SW 1271 (cell line): ENCODE measurements at places on chromosomes 4 and X.

DNA sequence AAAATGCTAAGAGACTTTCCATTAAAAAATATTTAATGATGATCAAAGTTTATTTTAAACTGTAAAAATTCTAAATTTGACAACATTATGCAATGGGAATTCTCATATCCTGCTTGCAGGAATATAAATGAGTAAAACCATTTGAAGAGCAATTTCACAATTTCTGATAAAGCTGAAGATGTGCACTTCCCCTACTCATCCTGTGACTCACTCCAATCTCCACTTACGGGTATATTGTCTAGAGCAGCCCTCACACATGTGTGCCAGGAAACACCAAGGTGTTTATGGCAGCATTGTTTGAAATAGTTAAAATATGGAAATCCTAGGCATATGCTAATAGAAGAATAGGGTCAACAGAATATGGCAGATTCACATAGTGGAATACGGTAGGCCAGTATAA lies 158.4 kb downstream of the PDHA2 start:
- DNase-seq = no peak

GRCh38 chrX:46461660-46462191 lies 83.5 kb downstream of the ZNF674 start:
- DNase-seq = no peak

GRCh38 chrX:15468036-15468435 lies 25.1 kb downstream of the PIR start:
- no peak for DNase-seq

- DNase-seq = no peak
These were observed 63.2 kb downstream of the PHEX start for GRCh38 chrX:22095286-22095685.

DNA sequence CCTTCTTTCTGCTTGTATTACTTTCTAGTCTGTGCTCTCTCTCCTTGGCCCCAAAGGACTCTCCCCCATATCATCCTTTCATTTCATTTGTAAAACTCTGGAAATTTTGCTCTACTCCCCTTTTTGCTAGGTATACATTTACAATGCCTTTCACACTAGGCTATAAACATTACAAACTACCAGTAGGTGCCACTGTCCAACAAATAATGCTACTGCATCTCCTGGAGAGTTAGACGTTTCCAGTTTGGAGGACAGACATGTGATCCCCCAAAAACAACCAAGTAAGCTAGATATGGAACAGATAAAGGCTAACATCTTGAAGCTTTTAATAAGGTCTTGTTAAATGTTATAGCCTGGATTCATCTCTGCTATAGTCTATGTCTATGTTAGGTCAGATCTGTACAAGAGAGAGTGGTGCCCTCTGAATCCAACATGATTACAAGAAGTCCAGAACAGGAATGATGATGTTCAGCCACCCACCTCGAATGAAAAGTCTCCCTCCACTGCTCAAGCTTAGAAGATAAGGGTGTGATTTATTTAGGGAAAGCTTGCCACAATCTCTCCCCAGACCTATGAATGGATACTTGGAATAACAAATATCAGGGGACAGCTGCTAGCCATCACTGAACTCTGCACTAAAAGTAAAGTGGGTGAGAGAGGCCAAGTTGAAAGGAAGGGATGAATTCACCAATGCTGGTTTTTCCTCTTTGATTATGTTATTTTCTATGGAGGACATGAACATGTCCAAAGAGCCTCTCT lies 14.3 kb downstream of the CBR4 start:
- DNase-seq = no peak

DNA sequence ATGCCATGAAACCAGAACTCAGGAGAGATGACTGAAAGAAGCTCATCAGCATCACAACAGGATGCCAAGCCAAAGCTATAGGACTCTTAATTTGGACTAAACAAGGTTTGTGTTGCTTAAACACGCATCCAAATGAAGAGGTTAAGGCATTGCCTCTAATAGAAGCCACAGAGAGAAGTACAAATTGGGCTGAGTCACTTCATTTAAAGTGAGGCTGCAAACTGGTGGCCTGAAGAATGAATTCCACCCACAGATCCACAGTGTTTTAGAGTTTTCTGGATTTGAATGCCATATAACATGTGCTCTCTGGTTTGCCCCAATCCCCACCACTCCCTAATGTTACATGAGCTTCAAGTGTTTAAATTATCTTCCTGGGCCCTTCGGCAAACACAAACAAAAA lies 103.5 kb downstream of the FIP1L1 start:
- DNase-seq = no peak

DNA sequence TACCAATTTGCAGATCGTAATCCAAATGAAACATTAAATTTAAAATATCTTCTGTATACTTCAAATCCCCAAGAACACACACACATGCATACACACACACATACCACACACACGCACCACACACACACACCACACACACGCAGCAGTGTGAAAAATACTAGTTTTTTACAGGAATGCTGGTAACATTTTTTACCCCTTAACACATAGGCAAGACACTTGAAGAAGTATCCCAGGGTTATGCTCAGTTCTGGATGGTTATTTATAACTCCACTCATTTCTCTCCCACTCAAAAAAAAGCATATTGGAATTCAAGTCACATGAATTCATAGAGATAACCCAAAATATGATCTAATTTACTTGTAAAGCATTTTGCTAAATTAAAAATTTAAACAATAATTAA lies 325.5 kb upstream of the SLC7A11 start:
- DNase-seq = no peak

DNA sequence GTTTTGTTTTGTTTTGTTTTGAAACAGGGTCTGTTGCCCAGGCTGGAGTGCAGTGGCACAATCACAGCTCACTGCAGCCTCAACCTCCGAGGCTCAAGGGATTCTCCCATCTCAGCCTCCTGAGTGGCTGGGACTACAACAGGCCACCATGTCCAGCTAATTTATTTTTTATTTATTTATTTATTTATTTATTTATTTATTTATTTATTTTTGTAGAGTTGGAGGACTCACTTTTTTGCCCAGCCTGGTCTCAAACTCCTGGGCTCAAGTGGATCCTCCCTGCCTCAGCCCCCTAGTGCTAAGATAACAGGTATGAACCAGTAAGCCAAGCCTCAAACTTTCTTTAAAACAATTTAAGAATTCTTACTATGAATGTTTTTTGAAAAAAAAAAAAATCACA lies 26.6 kb upstream of the PLS3 start:
- DNase-seq = no peak

GRCh38 chrX:41273638-41274037 lies 60.3 kb upstream of the DDX3X start:
- no peak for DNase-seq

- DNase-seq = no peak
These were observed 51.5 kb downstream of the SEL1L3 start for GRCh38 chr4:25811374-25811690.

GRCh38 chrX:74536832-74537371 lies 77.5 kb downstream of the RLIM start:
- DNase-seq = no peak

- no peak for DNase-seq
These were observed 26.4 kb upstream of the SCML1 start for GRCh38 chrX:17710871-17711301.

DNA sequence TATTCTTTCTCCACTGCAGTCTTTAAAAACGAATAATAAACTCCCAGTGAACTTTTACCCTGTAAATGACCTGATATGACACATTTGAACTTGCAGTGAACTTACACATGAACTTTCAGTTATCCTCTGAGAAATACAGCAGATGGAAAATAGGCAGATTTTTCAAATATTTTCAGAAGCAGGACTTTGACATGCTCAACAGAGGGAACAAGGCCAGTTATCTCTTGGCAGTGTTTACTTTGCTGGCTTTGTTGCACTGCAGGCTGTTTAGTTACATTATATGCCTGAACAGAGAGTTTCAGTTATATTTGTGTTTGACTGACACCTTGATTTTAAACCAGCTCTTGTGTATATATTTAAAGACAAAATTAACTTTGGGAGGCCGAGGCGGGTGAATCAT lies 47.6 kb upstream of the FGG start:
- no peak for DNase-seq

DNA sequence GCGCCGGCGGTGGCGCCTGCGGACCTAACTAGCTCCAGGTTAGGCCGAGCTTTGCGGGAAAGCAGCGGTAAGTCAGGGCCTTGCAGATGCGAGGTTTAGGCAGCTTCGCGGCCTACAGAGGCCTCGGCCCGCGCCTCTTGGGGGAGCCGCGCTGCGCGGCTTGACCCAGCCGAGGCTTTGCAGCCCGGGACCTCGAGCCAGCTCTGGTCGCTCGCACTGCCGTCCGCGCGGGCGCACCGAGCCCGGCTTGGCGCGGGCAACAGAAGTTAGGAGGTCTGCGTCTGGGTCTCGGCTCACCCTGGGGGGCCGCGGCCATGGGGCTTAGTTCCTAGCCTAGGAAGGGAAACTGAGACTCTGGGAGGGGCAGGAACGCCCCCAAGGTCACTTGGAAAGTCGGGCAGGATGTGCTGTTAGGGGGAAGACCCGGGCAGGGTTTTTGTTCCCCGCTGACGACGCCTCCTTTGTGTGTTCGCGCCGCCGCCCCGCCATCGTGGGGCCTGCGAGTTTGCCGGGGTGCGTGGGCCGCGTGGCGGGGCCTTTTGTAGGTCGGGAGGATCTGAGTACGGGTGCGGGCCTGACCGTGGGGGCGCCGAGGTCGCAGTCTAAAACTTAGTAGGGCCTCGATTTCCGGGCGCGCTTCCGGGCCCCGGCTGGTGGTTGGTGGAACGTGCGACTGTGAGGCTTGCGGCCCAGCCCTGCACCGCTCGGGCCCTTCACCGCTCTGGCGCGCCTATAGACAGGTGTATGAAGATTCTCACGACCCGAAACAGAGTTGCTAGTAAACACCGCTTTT lies 482 bp downstream of the RNF4 start:
- no peak for DNase-seq

GRCh38 chr4:72577211-72577610 lies 8.2 kb upstream of the ADAMTS3 start:
- DNase-seq = no peak

DNA sequence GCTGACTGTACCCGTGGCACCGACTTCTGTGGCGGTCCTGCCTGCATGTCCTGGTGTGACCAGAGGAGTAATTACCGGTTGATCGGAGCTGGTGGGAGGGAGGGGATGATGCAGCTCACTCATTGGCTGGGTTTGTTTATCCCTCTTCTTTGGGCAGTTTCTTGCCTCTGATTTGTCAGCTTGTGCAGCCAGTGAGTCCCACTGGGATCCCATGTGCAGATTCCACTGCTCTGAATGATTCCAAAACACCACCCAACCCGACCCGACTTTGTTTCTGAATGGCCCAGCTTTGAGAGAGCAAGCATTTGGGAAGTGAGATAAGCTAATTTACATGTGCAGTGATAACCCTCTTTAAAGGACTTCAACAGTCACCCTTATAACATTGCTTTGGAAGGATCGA lies 13.8 kb downstream of the FHDC1 start:
- no peak for DNase-seq

GRCh38 chr4:145494666-145495270 lies 13.1 kb downstream of the SMAD1 start:
- no peak for DNase-seq

DNA sequence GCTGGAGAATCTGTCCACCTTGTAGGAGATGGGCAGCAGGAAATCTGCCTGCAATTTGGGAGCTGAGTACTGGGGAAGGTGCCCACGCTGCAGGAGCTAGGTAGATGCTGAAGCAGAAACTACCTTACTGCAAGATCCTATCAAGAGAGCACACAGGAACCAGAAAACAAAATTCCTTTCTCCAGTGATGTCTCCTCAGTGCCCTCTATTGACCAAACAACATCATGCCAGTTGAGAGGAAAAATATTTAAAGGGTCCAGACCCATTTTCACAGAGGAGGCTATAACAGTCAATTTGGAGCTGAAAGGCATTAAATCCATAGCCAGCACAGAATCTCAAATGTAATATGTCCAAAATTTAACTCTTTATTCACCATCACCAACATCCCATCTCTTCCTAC lies 406.8 kb downstream of the SLITRK2 start:
- DNase-seq = no peak

DNA sequence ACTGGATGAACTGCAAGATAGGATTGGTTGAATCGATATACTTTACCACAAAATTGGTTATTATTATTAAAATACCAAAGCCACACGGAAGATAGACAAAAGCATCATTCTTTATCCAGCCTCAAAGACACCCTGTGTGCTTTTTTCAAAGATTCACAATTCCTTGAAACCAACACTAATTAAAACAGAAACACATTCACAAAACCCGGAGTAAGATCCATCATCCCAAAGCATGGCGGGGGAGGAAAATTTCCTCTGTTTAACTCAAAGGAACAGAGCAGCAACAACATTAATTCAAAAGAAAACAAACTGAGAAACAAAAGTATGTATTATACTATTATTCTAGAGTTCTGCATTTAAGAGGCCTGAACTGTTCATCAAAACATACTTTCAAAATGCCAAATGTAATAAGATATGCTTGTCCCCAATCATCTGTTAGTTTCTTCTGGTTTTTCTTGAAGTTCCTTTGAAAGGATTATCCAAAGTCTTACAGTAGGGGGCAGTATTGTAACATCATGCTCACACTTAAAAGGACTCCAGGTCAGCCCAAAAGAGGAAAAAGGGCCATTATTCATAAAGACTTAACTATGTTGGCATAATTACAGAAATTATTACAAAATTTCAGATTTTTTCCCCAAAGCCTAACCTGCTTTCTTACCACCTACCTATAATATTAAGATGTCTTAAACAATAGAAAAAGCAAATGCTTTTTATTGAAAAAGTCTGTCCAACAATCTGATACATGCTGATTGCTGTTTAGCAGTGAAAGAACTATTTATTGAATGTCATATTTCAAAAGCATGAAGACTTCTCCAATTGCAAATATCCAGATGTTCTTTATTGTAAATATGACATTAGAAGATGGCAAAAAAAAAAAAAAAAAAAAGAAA lies 168.7 kb downstream of the SCFD2 start:
- no peak for DNase-seq

DNA sequence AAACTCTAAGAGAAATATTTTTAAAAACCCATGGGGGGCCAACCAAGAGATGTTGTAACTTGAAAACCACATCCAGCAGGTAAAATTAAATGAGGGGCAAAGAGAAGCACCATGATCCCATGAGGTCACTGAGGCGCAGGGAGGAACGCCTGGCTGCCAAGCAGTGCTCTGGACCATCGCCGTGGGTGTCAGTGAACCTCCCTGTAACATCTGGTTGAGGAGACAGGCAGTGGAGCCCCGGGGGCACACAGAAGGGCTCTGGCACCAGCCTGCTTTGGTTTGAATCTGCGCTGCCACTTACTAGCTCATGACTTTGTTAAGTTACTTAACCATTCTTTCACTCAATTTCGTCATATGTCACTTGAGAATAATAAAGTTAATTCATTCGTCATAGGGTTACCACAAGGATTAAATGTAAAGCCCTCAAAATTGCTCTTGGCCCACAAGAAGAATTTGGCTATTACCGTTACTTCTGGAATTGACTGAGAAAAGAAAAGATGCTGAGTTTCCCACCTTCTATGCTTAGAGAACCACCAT lies 41.6 kb upstream of the SLC25A4 start:
- DNase-seq = no peak

DNA sequence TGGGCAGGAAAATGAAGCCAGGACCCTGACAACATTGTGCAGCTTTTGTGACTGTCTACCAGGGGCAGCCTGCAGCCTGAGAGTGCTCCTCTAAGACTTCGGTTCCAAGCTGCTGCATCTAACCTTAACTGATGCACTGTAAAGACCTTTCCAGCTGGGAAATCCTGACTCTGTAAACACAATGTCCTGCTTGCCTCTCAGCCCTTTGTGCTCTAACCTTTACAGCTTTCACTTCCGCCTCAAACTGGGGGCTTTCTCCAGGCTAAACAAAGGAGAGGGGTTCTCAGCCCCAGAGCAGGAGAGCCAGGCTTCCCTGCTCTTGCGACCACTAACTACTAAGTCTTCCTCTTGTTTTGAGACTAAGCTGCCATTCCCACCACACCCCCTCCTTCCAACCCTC lies 19.3 kb upstream of the RASL11B start:
- DNase-seq = no peak

GRCh38 chr4:38860788-38861424 lies 4.3 kb upstream of the TLR6 start:
- DNase-seq = peak; percentile 66
